ENCODE measurements at places on chromosomes 2 and 18. TPM values are rescaled to one million over a fixed set of nuclear protein-coding genes. Genes with fewer than 3 reads are reported as not detected.

DSC3 gene
- polyA plus RNA-seq = 0.70 TPM

CNGA3 gene
- polyA plus RNA-seq = 0.02 TPM

MARCHF4 gene
- 1.8 TPM for polyA plus RNA-seq

LHCGR gene
- 0.19 TPM for polyA plus RNA-seq

CD226 gene
- not detected for polyA plus RNA-seq

ABHD1 gene
- polyA plus RNA-seq = 0.88 TPM

IWS1 gene
- polyA plus RNA-seq = 18.4 TPM

GYPC gene
- 55.1 TPM for polyA plus RNA-seq

PTPRN gene
- 17.4 TPM for polyA plus RNA-seq

CHST9 gene
- polyA plus RNA-seq = 3.2 TPM

CAMKMT gene
- polyA plus RNA-seq = 14.7 TPM

DSG4 gene
- not detected for polyA plus RNA-seq

SERPINB4 gene
- 0.36 TPM for polyA plus RNA-seq

DYSF gene
- 5.8 TPM for polyA plus RNA-seq

COL6A3 gene
- polyA plus RNA-seq = 1.2 TPM

KIF5C gene
- polyA plus RNA-seq = 12.5 TPM

AGXT gene
- 0.03 TPM for polyA plus RNA-seq

TMEM37 gene
- 16.2 TPM for polyA plus RNA-seq

TMEM169 gene
- polyA plus RNA-seq = 0.41 TPM

TM4SF20 gene
- polyA plus RNA-seq = not detected

SOX11 gene
- polyA plus RNA-seq = 10.1 TPM

CHRNG gene
- 0.05 TPM for polyA plus RNA-seq

CPO gene
- 0.50 TPM for polyA plus RNA-seq

HSBP1L1 gene
- 1.4 TPM for polyA plus RNA-seq

STARD6 gene
- polyA plus RNA-seq = not detected

HDLBP gene
- polyA plus RNA-seq = 185 TPM

TRAPPC12 gene
- polyA plus RNA-seq = 35.0 TPM

TMEM18 gene
- polyA plus RNA-seq = 21.7 TPM

NCKAP1 gene
- polyA plus RNA-seq = 90.8 TPM
